ENCODE measurements at places on chromosomes 5 and 9.
A peak's percentile ranks its signal among the peaks of the same experiment; 100 is the strongest.

- DNase-seq = no peak
These were observed 32.4 kb downstream of the FYB1 start for GRCh38 chr5:39186722-39187539.

DNA sequence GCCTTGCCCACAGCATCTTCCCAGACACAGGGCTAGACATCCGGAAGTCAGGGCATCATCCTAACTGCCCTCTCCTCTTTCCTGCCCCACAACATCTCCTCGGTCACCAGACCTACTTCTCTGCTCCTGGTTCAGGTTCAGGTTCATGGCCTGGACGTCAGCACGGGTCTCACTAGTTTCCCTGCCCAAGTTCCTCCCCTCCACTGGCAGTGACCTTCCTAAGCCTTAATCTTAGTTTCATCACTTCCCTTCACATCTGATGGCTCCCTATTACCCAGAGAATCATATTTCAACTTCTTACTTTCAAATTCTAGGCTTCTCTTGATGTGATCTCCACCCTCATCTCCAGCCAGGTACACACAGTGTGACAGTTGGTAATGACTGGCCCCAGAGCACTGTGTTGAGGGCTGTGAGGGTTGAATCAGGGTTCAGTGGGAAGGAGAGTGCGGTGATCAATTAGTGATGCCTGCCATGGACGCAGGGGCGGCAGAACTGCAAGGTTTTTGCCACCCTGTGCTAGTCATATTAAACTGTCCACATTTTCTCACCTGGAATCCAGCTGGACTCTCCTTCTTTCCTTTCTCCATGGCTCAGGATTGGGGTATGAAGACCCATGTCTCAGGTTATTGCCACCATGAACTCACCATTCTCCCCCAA is 34.3 kb upstream of the CRB2 start:
- no peak for DNase-seq

DNA sequence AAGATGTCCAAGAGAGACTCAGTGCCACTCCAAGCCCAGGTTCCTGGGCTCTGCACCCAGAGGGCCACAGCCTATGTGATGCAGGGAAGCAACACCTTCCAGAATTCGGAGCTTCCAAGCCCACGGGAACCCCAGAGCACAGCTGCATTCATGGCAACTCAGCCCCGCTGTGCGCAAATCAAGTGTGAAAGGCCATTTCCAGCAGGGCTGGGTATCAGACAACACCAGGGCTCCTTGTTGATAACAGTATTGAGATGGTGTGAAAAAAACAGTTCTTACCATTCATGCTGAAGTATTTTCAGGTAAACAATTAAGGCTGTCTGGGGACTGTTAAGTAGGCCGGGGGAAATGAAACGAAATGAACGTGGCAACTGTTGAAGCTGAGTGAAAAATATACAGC is 10.1 kb downstream of the ROR2 start:
- no peak for DNase-seq

DNA sequence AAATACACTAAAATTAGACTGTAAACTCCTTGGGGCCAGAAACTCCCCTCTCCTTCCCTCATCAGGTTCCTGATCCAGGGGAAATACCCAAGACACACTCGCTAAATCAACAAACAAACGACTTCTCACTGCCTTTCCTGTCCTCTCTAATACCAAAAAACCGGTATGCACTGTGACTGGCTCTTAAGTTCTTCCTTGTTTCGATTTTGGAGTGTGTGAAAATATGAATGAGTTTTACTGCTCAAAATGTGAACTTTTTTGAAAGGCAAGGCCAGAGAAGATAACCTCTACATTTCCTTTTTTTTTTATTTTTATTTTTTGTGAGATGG is 81.1 kb upstream of the EPB41L4B start:
- DNase-seq = no peak

DNA sequence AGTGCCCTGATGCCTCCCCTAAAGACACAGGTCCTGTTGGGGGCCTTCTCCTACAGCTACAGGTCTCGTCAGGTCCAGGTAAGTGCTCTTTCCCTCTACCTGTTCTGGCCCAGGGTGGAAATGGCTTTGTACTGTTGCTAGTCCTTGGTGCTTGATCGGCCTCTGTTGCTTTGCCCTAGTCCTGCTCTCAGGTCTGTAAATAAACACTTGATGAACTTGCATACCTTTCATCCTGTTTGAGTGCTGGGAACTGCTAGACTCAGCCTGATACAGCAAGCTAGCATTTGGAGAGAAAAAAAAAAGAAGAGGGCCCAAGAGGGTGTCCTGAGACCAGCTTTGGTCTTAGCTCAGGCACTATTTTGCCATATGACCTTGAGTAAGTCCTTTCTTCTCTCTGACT is 21.8 kb upstream of the ZNF618 start:
- DNase-seq = no peak

DNA sequence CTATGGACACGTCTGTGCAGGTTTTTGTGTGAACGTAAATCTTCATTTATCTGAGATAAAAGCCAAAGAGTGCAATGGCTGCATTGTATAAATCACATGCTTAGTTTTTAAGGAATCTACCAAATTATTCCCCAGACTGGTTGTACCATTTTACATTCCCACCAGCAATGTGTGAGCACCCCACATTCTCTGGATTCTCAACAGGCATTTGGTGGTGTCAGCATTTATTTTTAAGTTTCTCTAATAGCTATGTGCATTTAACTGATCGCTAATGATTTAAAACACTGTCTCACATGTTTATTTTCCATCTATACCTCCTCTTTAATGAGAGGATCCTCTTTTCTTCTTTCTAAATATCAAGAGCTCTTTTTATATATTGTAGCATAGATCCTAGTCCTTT is 13.9 kb upstream of the ANKRD18A start:
- no peak for DNase-seq

DNA sequence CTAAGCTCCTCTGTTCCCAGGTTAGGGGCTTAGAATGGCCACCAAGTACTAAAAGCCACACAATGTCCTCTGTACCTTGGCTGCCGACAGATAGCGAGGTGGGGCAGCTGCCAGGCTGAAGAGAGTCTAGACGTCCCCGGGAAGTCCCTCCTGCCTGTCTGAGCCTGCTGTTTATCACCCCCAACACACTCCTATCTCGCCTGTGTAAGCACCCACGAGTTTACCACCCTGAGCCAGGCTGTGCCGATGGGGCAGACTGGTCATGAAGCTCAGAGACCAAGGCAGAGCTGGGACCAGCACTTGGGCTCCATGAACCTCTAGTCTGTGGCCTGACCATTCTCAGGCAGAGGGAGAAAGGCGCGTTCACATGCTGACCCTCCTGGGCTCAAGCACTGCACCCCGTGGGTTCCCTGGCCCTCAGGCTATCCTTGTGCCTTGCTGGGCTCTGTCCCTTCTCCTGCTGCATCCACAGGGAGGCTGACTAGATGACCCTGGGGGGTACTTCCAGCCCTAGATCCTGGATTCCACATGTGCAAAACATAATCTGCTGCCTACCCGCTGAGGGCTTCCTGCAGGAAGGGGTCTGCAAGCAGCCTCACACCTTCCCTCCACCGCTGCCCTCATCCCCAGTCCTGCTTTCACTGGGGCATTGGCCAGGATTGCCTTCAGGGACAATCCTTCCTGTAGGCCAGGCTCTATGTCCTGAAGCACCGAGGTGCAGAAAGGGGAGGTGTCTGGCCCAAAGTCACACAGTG is 18.6 kb upstream of the SLC25A51 start:
- DNase-seq = no peak

GRCh38 chr9:115006660-115007059 is 76.3 kb upstream of the TNFSF8 start:
- peak; percentile 92 for DNase-seq

- DNase-seq = peak; percentile 99
These were observed 126.7 kb downstream of the FOXD1 start for GRCh38 chr5:73321757-73322436.

DNA sequence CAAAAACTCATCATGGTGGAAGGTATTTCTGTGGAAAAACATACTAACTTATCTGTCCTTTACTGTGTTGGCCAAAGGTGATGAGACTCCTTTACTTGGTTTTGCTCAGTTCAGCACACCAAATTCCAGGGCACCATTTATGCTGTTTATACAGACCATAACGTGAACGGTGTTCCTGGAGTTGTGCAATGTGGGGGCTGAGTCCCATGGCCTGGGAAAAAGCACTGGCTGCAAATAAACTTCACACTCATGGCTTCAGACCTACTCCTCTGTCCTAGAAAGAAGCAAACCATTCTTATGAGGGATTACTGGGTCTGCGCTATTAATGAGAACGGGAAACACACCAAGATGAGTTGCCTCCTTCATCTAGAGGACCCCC is 10.4 kb downstream of the FREM1 start:
- no peak for DNase-seq

DNA sequence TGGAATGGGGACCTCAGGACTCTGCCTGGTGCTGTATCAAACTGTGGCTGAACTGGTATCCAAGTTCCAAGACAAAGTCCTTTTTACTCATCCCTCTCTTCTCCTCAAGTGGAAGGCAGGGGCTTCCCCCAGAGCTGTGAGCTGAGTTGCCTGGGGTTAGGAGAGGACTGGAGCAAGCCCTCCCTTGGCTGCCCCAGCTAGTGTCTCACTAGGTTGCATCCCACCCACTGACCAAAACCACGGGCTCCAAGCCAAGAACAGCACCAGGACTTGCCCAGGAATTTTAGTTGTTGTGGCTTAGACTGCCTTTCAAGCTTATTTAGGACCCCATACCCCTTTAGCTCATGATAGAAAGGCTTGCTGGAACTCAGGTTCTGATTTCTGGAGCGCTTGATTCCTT is 158.7 kb upstream of the TNC start:
- peak; percentile 78 for DNase-seq

DNA sequence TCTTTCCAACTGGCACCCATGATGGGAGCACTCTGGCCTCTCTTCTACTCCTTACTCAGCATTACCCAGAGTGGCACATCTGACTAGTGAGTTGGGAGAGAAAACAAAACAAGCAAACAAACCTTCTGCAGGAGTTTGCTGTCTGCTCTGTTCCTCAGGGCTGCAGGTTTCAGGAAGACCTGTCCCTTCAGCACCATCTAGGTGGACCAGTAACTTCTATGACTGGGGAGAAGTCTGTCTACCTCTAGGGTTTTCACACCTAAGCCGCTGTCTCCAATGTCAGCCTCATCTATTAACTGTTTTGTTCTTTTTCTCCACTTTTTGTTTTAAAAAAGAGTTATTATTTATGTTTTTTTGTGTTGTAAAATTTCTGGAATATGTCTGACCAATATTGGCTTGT is 58.7 kb downstream of the RAB3C start:
- no peak for DNase-seq

- DNase-seq = peak; percentile 96
These were observed 30.6 kb upstream of the IQGAP2 start for GRCh38 chr5:76372323-76373054.

- DNase-seq = peak; percentile 68
These were observed 23.5 kb downstream of the RIGI start for GRCh38 chr9:32502464-32502863.

DNA sequence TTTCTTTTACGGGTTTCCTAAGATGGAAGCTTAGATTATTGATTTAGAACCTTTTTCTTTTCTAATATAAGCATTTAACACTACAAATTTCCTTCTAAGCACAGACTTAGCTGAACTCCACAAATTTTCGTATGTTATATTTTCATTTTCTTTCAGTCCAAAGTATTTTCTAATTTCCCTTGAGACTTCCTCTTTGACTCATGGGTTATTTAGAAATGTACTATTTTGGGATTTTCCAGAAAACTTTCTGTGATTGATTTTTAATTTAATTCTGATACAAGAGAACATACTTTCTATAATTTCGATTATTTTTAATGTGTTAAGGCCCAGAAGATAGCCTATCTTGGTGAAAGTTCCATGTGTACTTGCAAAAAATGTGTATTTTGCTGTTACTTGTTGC is 19.7 kb upstream of the TBCA start:
- DNase-seq = no peak

DNA sequence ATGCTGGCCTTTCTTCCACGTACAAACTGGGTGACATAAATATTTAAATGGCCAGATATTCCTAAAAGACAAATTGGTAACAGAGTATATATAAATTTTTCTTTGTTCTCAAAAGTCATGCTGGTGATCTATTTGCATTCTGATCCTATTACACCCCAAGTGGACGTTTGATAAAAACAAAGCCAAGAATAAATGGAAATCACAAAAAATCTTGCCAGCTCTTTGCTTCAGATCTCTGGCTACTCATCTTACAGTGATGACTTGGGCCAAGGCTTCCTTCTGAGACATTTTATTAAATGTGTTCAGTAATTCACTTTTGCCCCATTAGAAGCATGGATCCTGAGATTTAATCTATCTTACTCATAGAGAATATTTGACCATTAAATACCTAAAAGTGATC is 444.3 kb upstream of the PIK3R1 start:
- DNase-seq = no peak

GRCh38 chr5:9392625-9393024 is 153.2 kb downstream of the SEMA5A start:
- DNase-seq = no peak

- DNase-seq = no peak
These were observed 108.9 kb downstream of the PAM start for GRCh38 chr5:102863764-102864560.

DNA sequence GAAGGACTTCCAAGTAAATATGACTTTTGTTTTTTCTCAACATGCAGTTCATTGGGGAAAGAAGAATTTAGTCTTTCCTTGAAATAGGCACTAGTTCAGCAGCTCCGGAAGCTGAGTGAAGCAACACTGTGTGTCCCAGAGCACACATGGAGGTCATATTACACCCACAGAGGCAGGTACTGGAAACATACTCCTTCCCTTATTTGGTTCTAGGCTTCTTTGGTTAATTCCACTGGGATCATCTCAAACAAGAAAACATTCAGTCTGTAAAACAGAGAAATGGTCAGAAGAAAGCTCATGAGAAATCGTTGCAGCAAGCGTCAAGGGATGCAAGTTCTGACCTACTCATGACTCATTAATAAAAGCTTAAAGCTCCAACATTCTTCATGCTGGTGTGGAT is 175.1 kb upstream of the PCSK5 start:
- peak; percentile 54 for DNase-seq

GRCh38 chr5:130884023-130884422 is 281.0 kb downstream of the HINT1 start:
- no peak for DNase-seq

DNA sequence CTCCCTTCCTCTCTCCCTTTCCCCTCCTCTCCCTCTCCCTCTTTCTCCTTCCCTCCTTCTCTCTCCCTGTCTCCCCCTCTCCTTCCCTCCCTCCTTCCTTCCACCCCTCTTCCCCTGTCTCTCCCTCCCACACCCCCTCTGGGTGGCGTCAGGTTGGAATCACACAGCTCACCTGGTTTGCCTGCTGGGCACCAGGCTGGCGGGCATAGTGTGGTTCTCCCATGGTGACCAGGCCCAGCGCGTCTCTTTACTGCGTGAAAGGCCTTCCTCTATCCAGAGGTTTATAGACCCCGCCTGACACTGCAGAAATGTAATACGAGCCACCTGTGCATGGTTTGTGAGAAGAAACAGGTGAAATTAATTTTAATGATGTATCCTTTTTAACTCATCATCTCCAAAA is 76.2 kb downstream of the MRPL36 start:
- no peak for DNase-seq

Measured in fibroblast of skin of right biceps (primary cell).